Ovary (tissue), 10 donors: ENCODE measurements at places on chromosomes 2 and 18. TPM values are rescaled to one million over a fixed set of nuclear protein-coding genes. Genes with fewer than 3 reads are reported as not detected.

DNA sequence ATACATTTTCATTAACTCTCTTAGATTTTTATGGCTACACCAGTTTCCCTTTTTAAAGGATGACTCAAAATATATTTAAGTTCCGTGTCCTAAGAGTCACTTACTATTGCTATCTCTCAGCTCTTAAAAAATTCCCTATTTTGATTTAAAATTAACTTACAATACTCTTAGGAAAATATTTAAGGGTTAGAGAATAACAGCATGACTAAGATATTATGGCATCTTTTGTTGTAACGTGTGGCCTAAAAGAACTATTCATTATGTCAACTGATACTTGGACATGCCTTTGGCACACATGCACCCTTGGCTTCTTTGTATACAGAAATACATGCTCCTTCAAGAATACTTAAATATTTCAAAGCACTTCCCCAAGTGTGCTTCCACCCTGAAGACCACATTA lies 42.3 kb downstream of the SCN3A start:
- DNase-seq, result no peak
- H3K4me1 ChIP-seq, result no peaks in the 10 kb centered on the region
- H3K27ac ChIP-seq, result no peak overlapping the region
- no peaks in the 10 kb centered on the region for H3K27me3 ChIP-seq
- H3K4me3 ChIP-seq, result no peak overlapping the region

GRCh38 chr18:13356032-13356431 lies 137.5 kb downstream of the LDLRAD4 start:
- H3K4me1 ChIP-seq, result no peaks in the 10 kb centered on the region
- H3K27me3 ChIP-seq, result no peaks in the 10 kb centered on the region
- H3K4me3 ChIP-seq, result no peak overlapping the region
- DNase-seq, result no peak
- no peak overlapping the region for H3K27ac ChIP-seq

DNA sequence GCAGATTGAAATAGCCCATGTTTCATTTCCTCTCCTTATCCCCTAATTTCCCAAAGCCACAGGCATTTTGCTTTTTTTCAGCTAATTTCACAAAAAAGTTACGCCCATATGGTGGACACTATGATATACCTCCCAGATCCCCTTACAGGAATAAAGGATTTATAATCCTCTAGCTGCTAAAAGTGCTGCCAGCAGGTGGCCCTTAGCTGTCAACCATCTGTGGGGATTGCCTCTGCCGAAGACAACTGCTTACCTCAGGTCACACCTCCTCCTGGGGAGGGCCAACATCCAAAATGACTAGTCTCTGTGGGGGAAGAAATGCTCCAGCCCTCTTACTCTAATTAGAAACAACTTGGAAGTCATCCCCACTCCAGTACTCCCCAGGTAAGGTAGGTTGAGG lies 61.0 kb upstream of the EPB41L3 start:
- no peak overlapping the region for H3K27ac ChIP-seq

- no peaks in the 10 kb centered on the region for H3K4me1 ChIP-seq
- no peaks in the 10 kb centered on the region for H3K27me3 ChIP-seq
- DNase-seq, result no peak
These were observed 27.9 kb downstream of the ZAP70 start for GRCh38 chr2:97741251-97741650.

GRCh38 chr18:44668270-44668975 lies 12.3 kb upstream of the SETBP1 start:
- no peak for DNase-seq

DNA sequence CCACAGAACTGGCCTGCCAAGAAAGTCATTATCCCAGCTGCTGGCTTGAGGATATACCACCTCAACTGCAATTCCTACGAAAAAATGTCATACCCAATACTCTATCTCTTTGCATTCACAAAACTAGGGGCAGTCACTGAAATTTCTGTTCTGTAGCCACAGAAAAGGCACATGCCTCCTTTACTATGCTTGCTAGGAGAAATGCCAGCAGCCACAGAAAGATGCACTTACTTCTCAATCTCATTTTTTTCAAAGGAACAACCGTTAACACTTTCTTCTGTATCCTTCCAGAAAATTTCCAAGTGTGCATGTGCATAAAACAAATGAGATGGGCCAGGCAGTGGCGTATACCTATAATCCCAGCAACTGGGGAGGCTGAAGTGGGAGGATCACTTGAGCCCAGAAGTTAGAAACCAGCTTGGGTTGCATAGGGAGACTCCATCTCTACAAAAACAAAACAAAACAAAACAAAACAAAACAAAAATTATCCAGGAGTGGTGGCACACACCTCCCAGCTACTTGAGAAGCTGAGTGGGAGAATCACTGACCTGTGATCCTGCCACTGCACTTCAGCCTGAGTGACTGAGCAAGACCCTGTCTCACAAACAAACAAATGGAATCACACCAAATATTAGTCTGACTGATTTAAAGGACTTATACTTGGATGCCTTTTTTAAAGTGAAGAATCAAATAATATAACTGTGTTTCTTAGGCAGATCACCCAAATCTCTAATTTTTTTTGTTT lies 22.4 kb upstream of the PUM2 start:
- no peak overlapping the region for H3K4me3 ChIP-seq
- H3K27ac ChIP-seq, result no peak overlapping the region

- H3K4me1 ChIP-seq, result no peaks in the 10 kb centered on the region
- H3K27me3 ChIP-seq, result no peaks in the 10 kb centered on the region
- H3K36me3 ChIP-seq, result no peaks in the 10 kb centered on the region
These were observed 28.4 kb upstream of the KCNJ3 start for GRCh38 chr2:154670083-154670482.

GRCh38 chr2:239674101-239674980 lies 273.5 kb upstream of the HDAC4 start:
- H3K27me3 ChIP-seq, result no peaks in the 10 kb centered on the region
- no peaks in the 10 kb centered on the region for H3K36me3 ChIP-seq
- H3K4me1 ChIP-seq, result no peaks in the 10 kb centered on the region
- H3K27ac ChIP-seq, result no peak overlapping the region
- no peak overlapping the region for H3K4me3 ChIP-seq
- DNase-seq, result no peak

RBM45 gene
- 8.3 TPM for total RNA-seq

ALPI gene
- not detected for total RNA-seq

FBLN7 gene
- total RNA-seq, result 1.6 TPM

OSR1 gene
- total RNA-seq, result 11.5 TPM

NYAP2 gene
- 0.13 TPM for total RNA-seq
